ENCODE measurements at places on chromosomes 11 and 22.

- DNase-seq, result peak; percentile 38
Observed at GRCh38 chr11:43359422-43359818, 700 bp downstream of the TTC17 start.

- DNase-seq, result no peak
Observed at GRCh38 chr11:129321076-129321475, 54.6 kb upstream of the BARX2 start.

- DNase-seq, result no peak
Observed at GRCh38 chr22:46908641-46909107, 146.2 kb downstream of the TBC1D22A start.

GRCh38 chr11:75840522-75840921 is 25.5 kb downstream of the UVRAG start:
- DNase-seq, result no peak

DNA sequence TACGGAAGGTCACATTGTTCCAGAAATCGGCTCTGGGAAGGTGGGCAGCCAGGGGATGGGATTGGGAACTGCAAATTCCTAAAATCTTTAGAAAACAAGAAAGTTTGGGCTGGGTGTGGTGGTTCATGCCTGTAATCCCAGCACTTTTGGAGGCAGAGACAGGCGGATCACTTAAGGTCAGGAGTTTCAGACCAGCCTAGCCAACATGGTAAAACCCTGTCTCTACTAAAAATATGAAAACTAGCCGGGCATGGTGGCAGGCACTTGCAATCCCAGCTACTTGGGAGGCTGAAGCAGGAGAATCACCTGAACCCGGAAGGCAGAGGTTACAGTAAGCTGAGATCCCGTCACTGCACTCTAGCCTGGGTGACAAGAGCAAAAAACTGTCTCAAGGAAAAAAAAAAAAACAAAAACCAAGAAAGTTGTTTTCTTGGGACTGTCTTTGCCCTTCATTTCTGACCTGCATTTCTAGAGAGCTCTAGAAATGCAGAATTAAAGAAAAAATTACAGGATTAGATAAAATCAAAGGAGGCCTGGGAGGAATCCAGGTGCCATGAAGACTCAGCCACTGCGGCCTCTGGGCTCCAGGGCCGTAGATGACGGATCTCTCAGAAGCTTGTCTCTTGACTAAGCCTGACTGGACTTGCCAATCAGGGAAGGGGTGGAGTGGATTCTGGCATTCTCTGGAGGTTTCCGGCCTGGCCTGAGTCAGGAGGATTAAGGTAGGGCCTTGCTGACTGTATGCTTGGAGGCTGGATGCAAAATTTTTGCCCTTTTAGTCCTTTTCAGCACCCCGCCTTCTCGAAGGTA is 5.3 kb upstream of the MALAT1 start:
- DNase-seq, result peak; percentile 97

DNA sequence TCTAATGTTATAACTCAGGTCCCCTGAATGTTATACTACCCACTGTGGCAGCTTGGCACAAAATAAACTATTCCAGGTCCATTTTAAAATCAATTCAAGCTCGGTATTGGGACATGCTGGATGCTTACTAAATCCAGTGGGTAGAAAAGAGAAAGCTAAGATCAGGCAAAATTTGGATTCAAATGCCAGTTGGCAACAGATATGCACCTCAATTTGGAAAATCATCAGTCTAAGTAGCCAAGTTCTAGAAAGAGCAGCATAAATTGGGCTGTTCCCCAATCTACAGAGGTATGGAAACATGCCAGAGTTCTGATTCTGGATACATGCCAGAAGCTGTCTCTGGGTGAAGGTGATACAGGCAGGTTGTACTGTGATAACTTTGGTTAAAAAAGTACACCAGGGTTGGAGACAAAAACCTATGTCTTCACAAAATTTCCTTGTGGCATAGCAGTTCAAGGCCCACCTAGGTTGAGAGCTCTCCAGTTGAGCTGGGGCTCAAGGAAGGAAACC is 427.8 kb downstream of the LRRC4C start:
- DNase-seq, result no peak

- DNase-seq, result no peak
Observed at GRCh38 chr11:124198897-124199296, 15.8 kb downstream of the OR10D3 start.

- DNase-seq, result no peak
Observed at GRCh38 chr11:63872800-63873197, 33.9 kb downstream of the MARK2 start.

DNA sequence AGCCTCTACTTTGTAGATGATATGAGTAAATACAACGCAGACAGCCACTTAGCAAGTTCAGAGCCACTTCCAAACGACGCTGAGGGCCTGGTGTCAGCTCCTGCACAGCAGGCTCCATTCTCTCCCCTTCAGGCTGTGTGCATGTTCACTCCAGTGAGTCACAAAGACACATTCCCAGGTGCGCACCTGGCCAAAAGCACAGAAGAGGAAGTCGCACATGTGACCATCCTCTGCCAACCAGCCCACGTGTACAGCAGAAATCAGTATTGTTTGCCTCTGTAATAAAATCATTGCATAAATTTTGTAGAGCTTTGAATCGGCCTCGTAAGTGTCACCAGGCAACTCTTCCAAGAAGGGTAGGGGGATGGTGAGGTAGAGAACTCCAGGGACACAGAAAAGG is 19.5 kb upstream of the TPH1 start:
- no peak for DNase-seq

DNA sequence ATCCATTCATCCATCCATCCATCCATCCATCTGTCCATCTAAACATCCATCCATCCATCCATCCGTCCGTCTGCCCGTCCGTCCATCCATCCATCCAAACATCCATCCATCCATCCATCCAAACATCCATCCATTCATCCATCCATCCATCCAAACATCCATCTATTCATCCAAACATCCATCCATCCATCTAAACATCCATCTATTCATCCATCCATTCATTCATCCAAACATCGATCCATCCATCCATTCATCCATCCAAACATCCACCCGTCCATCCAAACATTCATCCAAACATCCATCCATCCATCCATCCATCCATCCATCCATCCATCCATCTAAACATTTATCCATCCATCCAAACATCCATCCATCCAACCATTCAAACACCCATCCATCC is 45.3 kb upstream of the SMIM38 start:
- no peak for DNase-seq
